ENCODE measurements at places on chromosomes 7 and 10.

DNA sequence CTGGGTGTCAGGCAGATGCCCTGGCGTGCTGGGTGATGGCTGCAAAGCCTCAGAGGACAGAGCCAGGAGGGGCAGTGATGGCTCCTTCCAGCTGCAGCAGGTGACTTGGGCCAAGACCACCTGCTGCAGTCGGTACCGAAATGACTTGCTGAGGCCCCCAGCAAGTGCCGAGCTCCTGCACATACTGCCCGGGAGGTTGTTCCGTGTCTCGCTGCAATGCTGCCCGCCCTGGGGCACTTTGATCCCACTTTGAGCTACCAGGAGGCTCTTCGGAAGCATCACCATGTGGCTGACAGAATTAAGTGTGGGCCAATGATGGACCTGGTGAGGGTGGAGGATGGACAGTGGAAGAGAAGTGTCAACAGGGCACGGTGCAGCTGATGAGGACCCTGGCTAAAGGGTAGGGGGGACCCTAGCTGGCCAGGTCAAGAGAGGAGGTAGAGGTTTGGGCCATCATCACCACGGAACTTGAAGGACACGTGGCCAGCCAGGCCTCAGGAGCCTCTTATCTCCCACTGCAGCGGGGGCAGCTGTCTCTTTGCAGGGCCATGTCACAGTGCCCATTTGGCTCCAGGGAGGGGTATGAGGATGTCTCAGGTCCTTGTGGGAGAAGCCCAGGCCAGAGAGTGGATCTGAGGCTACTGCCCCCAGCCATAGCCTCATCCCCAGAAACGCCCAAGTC lies 51.1 kb upstream of the NANOS1 start:
- no peak for DNase-seq

GRCh38 chr7:111274857-111275256 lies 183.9 kb downstream of the LRRN3 start:
- DNase-seq = no peak

DNA sequence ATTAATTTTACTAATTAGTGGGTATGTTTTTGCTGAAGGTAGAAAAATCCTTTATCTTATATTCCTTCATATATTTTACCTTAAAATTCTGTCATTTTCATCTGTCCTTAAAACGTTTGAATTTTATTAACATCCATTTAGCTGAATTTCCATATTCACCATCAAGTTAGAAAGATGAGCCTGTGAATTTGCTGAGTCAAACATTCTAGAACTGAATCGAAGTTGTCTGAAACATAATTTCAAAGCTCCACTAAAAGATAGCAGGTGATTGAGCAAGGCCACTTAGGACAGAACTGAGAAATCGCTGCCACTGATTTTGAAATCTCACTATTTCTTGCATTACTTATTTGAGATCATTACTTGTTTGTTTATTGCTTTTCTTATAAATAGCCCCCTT lies 17.5 kb downstream of the HGF start:
- DNase-seq = no peak

GRCh38 chr10:3844491-3845025 lies 59.5 kb upstream of the KLF6 start:
- DNase-seq = no peak

DNA sequence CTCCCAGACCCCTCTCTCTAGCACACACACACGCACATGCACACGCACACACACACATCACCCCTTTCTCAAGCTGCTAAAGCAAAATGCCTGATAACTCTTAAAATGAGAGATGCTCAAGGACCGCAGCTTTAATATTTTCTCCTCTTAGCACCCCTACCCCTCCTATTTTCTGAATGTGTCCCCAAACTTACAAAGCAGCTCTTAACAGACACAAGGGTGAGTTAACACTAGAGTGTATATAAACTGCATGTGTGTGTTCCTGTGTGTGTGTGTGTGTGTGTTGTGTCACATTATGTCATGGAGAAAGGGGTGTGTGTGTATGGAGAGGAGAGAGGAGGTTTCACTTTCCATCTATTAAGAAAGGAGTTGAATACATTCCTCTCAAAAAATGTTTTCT lies 1.3 kb downstream of the PTN start:
- no peak for DNase-seq

All from tibial artery (tissue), 4 donors.